ENCODE measurements at places on chromosomes 3 and 15. TPM values are rescaled to one million over a fixed set of nuclear protein-coding genes. Genes with fewer than 3 reads are reported as not detected.

The CRYGS gene
- 12.1 TPM for total RNA-seq

The SPINK8 gene
- total RNA-seq = not detected

GRCh38 chr15:89783861-89784685 is 7.9 kb downstream of the MESP2 start:
- no peak for DNase-seq

DNA sequence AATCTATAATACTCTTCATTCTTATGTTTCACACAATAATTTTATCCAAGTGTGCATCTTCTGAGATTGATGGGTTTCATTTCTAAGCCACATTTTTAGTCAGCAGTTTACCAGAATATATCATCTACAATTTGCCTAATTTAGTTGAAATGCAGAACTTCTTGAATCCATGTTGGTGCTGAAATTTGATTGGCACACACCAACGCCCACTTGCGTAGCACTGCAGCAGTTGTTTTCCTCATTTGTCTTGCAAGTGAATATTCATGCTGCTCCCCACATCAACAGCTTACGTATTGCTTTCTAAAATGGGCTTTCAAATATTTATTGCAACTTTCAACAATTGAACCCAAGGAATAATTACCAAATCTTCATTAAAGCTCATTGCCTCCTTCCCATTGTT is 87.8 kb upstream of the CTDSPL start:
- DNase-seq = no peak

GRCh38 chr3:152225201-152225600 is 43.5 kb upstream of the MBNL1 start:
- no peak for DNase-seq

DNA sequence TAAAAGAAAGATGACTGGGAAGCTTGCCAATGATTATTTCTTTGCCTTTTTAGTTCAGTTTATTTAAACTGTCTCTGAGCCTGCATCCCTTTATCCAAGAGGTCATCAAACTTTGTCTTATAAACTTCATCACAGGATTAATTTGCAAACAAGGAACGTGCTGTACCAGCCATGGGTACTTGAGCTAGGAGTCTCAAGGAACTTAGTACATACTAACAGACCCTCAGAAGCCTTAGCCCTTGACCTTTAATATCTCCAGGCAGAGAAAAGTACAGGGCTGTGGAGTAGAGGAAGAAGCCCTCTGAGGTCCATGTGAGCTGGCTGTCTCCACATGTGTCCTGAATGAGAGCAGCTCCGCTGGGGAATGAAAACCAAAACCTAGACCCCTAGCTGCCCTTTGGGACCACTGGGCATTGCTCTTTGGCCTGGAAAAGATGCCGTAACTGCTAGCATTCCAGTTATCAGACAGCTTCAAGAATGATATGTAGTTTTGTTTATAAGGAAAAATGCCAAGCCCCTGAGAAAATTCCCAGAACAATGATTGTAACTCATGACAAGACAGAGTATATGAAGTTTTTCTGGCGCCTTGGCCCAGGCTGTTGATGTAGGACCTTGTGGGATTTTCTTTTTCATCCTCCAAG is 92.1 kb downstream of the ASB7 start:
- no peak for DNase-seq

Data from naive thymus-derived CD8-positive, alpha-beta T cell (primary cell).